NCI-H146 (cell line): ENCODE measurements at places on chromosomes 3 and 15.
A peak's percentile ranks its signal among the peaks of the same experiment; 100 is the strongest.

DNA sequence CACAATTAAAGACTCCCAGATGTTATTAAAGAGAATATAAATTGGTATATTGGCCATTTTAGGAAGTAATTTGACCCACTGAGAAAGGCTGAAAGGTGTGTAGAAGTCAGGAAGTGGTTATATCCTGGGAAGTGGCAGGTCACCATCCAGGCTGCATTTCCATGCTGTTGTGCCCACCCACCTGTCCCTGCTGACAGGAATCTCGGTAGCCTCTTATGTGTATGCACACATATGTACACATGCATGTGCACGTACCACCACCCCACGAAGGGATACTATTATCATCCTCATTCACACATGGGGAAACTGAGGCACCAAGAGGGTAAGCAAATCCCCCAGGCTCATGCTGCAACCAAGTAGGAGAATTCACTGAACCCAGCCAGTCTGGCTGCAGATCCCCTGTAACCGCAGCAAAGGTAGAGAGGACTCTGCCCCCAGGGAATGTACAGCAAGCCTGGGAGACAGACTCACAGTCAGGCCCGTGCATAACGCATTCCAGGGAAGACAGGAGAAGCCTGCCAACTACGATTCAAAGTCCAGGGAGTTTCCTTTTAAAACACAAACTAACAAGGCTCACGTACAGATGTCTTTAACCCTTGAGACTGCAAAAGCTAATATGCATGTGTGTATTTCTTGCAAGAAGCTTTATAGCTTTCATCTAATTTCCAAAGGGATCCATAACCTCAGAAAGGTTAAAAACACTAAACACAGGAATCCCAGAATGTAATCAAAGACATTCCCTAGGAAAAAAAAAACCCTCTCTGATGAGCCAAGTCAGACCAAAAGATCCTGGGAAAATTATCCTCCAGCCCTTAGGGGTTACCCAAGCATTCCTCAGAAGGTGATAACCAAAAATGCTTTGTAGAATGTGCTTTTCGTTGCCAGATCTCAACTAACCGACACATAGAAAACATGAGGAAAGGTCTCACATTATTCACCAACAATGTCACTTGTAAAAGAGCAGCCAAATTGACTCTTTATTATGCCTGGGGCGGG, 129.6 kb downstream of the ADAMTS17 start:
- no peak for DNase-seq

- no peak for DNase-seq
These were observed 88.2 kb downstream of the AP4E1 start for GRCh38 chr15:50996641-50997040.

- no peak for DNase-seq
These were observed 1050.2 kb downstream of the AGBL1 start for GRCh38 chr15:87129916-87130315.

GRCh38 chr3:145628211-145628610, 532.8 kb downstream of the PLOD2 start:
- no peak for DNase-seq

- no peak for DNase-seq
These were observed 54.4 kb downstream of the KLHL6 start for GRCh38 chr3:183500981-183501704.

- DNase-seq: peak; percentile 82
These were observed at the start of gene SLCO3A1 for GRCh38 chr15:91853511-91853947. TSS of gene SLCO3A1 (plus strand) at chr15:91853708.

GRCh38 chr3:33061782-33062181, 35.2 kb downstream of the GLB1 start:
- no peak for DNase-seq

DNA sequence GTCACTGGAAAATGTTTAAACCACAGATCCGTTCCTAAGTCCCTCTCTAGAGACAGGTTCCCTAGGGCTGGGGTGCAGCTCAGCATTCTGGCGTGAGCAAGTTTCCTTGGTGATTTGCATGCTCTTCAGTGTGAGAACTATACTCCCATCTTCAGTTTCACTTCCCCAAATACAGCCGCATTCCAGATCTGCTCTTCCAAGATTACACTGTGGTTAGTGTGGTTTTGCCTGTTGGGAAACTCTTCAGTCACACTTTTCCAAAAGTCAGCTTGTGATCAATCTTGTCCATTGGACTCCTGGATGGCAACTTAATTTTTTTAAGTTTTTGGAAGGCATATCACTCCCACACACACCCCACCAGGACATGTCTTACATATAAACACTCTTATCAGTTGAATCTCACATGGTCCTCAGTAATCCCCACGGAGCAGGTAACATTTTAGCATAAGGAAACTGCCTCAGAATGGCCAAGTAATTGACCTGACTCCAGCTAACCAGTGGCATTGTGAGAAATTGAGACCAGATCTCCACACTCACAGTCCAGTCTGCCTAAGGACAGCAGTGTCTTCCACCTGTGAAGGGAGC, 33.5 kb upstream of the PTPN23 start:
- DNase-seq: no peak

DNA sequence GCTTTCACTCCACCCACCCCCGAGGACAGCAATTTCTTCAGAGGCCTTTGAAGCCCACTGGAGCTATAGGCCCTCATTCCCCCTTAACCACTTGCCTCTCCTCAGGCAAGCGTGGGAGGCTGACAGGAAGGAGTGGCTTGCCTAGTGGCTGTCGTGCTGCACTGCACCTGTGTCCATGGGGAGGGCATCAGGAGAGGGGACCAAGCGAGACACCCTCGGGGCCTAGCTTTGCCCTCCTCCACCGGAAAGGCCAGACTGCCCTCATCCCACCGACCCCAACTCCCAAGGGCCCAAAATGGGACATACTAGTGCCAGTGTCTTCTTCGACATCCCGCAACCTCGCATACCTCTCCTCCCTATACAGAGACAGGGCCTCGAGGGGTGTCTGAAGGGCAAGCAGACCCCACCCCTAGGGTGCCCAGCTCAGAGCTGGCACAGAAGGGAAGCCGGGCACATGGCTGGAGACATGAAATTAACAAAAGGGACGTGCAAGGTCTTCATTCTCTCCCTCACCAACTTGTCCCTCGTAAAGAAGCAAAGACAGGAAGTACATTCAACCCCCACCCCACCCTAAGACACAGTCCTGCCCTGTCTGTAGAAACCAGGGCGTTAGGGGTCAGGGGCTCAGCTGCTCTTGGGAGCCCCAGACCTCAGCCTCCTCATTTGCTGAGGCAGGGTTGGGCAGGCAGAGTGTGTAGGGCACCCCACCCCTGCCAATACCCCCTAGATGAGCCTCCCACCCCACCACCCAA, 24.3 kb downstream of the VIPR1 start:
- no peak for DNase-seq

GRCh38 chr3:134707908-134708597, 57.2 kb upstream of the KY start:
- no peak for DNase-seq

- DNase-seq: no peak
These were observed 17.0 kb downstream of the CLK3 start for GRCh38 chr15:74632601-74633000.

- no peak for DNase-seq
These were observed 109.2 kb downstream of the APBA2 start for GRCh38 chr15:28994831-28995596.

- DNase-seq: peak; percentile 49
These were observed 54.1 kb upstream of the ATP2C1 start for GRCh38 chr3:130839813-130840212.

- no peak for DNase-seq
These were observed 91.5 kb downstream of the MYLK start for GRCh38 chr3:123792473-123793201.

- no peak for DNase-seq
These were observed 168.4 kb downstream of the P3H2 start for GRCh38 chr3:189952272-189952671.
